ENCODE measurements at places on chromosomes 16 and 17. TPM values are rescaled to one million over a fixed set of nuclear protein-coding genes. Genes with fewer than 3 reads are reported as not detected.
A peak's percentile ranks its signal among the peaks of the same experiment; 100 is the strongest.

The C17orf78 gene
- not detected for total RNA-seq

The CDH11 gene
- total RNA-seq: 0.33 TPM

- H3K27ac ChIP-seq: no peak overlapping the region
- peaks cover 12% of the 10 kb centered on the region for H3K36me3 ChIP-seq
- H3K27me3 ChIP-seq: no peaks in the 10 kb centered on the region
- no peak for DNase-seq
- no peak overlapping the region for H3K4me3 ChIP-seq
These were observed 145.2 kb downstream of the CLEC16A start for GRCh38 chr16:11089504-11090124.

DNA sequence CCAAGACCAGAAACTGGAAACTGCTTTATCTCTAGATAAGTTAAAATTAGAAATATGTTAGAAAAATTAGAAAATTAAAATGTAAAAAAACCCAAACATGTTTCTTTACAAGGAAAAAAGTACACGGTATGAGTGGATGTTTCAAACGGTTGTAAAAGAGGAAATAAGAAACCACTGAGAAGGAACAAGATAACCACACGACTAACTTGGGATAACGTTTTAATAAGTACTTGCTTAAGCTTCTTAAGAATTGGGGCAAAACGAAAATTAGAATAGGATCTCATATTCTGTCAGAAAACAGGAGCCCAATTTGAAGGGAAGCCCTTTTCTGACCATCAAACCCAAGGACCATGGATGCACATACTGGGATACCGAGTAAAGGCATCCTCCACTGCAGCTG lies 31.0 kb downstream of the MBTPS1 start:
- peaks cover 81% of the 10 kb centered on the region for H3K36me3 ChIP-seq
- no peak overlapping the region for H3K4me3 ChIP-seq
- no peak overlapping the region for H3K27ac ChIP-seq
- no peaks in the 10 kb centered on the region for H3K27me3 ChIP-seq
- no peak for DNase-seq

- H3K27ac ChIP-seq: no peak overlapping the region
- peaks cover 81% of the 10 kb centered on the region for H3K27me3 ChIP-seq
- peaks cover 5% of the 10 kb centered on the region for H3K36me3 ChIP-seq
- no peak for DNase-seq
- no peaks in the 10 kb centered on the region for H3K4me1 ChIP-seq
These were observed 12.8 kb upstream of the NGFR start for GRCh38 chr17:49482144-49482817.

GRCh38 chr16:1592446-1592845 lies 19.4 kb downstream of the IFT140 start:
- no peaks in the 10 kb centered on the region for H3K4me1 ChIP-seq
- peaks cover 34% of the 10 kb centered on the region for H3K36me3 ChIP-seq
- DNase-seq: no peak
- no peak overlapping the region for H3K4me3 ChIP-seq
- no peak overlapping the region for H3K27ac ChIP-seq

The GRN gene
- 144 TPM for total RNA-seq

DNA sequence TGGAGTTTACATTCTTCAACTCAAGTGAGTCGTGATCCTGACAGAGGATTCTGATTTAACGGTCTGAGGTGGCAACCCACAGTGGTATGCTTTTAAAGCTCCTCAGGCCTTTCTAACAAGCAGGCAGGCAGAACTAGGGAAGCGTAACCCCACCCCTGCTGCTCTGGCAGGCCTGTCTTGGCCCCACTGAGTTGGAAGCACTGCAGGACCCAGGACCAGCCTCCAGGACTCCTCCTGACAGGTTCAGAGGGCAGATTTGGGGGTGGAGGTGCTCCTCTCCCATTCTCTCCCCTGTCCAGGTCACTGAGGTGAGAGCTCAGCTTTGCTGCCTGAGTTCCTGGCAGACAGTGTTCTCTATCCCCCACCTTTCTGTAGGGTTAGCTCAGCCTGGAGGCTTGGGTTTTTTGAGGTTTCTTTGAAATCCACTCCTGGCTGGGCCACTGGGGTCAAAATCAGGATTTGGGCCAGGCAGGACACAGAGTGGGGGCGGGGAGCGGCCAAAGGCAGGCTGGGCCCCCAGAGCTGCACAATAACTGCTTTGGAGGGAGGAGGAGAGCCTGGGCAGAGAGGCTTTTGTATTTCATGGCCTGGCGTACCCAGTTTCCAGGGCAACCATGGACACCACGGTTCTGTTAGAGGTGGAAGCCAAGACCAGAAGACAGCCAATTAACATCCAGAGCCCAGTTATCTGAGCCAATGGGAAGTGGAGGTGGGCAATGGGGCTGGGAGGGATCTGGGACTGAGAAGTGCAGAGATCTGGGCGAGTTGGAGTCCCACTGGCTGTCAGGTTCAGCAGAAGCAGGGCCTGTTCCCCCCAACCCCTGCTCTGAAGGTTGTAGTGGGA lies 9.5 kb downstream of the MRPL27 start:
- H3K4me1 ChIP-seq: peaks cover 7% of the 10 kb centered on the region
- DNase-seq: no peak
- H3K4me3 ChIP-seq: no peak overlapping the region
- H3K36me3 ChIP-seq: peaks cover 31% of the 10 kb centered on the region
- H3K27ac ChIP-seq: no peak overlapping the region

DNA sequence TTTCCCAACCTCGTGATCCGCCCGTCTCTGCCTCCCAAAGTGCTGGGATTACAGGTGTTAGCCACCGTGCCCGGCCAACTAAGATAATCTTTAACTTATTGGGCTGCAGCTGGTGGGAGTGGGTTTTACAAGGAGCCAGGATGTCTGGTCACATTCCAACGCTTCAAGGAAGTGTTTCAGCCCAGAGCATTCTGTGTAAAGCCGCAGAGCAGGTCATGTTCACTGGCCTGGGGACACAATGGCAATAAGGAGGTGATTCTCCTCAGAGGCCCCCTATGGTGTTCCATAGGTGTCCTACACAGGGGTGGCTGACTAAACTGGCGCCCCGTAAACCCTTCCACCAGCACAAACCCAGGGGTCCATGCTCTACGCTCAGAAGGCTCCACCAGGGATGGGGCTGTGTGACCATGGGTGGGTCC lies 1.2 kb downstream of the QPRT start:
- no peak overlapping the region for H3K27ac ChIP-seq
- no peaks in the 10 kb centered on the region for H3K27me3 ChIP-seq
- H3K36me3 ChIP-seq: no peaks in the 10 kb centered on the region
- no peak overlapping the region for H3K4me3 ChIP-seq
- no peak for DNase-seq

- no peaks in the 10 kb centered on the region for H3K4me1 ChIP-seq
- DNase-seq: no peak
- H3K27me3 ChIP-seq: no peaks in the 10 kb centered on the region
- no peak overlapping the region for H3K27ac ChIP-seq
- H3K4me3 ChIP-seq: no peak overlapping the region
These were observed 4.6 kb upstream of the NACA2 start for GRCh38 chr17:61595418-61596186.

GRCh38 chr16:8581831-8582580 lies 8.3 kb downstream of the TMEM114 start:
- H3K4me1 ChIP-seq: no peaks in the 10 kb centered on the region
- H3K27me3 ChIP-seq: peaks cover under 1% of the 10 kb centered on the region
- no peak overlapping the region for H3K27ac ChIP-seq
- DNase-seq: no peak

- H3K4me3 ChIP-seq: peak within 1 kb of the TSS; percentile 72
- peaks cover 34% of the 10 kb centered on the region for H3K4me1 ChIP-seq
- no peak within 1 kb of the TSS for H3K27ac ChIP-seq
- peak; percentile 37 for DNase-seq
- no peaks in the 10 kb centered on the region for H3K36me3 ChIP-seq
These were observed at the start of gene PLLP for GRCh38 chr16:57284209-57284951. TSS of gene PLLP (minus strand) at chr16:57284672. CDS start at chr16:57284540, 132 bp downstream.

- H3K27ac ChIP-seq: peak overlapping the region; percentile 46
- no peaks in the 10 kb centered on the region for H3K27me3 ChIP-seq
- no peaks in the 10 kb centered on the region for H3K4me1 ChIP-seq
- no peak for DNase-seq
- H3K36me3 ChIP-seq: peaks cover 73% of the 10 kb centered on the region
These were observed 30.0 kb downstream of the PSME3IP1 start for GRCh38 chr16:57155702-57156350.

- peaks cover 23% of the 10 kb centered on the region for H3K4me1 ChIP-seq
- no peak overlapping the region for H3K27ac ChIP-seq
- DNase-seq: no peak
These were observed 157.0 kb downstream of the C16orf95 start for GRCh38 chr16:87160234-87160636.

The ZNF423 gene
- not detected for total RNA-seq

DNA sequence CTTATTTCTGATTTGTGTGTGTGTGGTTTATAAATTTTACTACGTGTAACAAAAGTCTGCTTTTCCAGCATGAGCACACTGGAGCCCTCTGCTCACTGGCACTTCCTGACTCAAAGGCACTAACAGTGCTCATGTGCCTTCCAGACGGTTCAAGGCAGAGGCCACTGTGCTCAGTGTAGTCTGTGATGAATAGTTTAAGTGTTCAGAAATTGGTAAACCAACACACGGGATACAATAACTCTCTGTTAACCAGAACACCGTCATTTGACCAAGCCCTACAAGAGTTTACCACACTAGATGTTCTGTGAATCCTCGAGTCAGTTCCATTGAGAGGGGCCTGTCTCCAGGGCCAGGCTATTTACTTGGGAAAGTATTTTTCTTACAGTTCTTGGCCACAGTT lies 191.9 kb downstream of the MRTFB start:
- no peak overlapping the region for H3K27ac ChIP-seq
- no peak overlapping the region for H3K4me3 ChIP-seq
- no peak for DNase-seq
- H3K27me3 ChIP-seq: no peaks in the 10 kb centered on the region
- peaks cover 57% of the 10 kb centered on the region for H3K36me3 ChIP-seq

The ASPA gene
- 0.54 TPM for total RNA-seq

The HBA1 gene
- 2.2 TPM for total RNA-seq

The MAF gene
- 0.47 TPM for total RNA-seq

DNA sequence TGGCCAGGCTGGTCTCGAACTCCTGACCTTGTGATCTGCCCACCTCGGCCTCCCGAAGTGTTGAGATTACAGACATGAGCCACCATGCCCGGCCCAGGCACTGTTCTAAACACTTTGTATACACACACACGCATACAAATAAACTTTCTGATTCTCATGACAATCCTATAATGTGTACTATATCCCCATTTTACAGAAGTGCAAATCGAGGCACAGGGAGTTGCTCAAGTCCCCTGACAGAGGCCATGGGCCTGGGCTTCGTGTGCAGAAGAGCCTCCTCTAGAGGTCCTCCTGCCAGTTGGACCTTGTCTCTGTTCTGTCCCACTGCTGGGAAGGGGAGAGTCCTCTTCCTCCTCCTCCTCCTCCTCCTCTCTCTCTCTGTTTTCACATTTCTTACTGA lies 9.9 kb upstream of the GPRC5B start:
- H3K4me3 ChIP-seq: no peak overlapping the region
- H3K4me1 ChIP-seq: no peaks in the 10 kb centered on the region
- no peak for DNase-seq
- no peaks in the 10 kb centered on the region for H3K27me3 ChIP-seq
- H3K36me3 ChIP-seq: peaks cover 7% of the 10 kb centered on the region

DNA sequence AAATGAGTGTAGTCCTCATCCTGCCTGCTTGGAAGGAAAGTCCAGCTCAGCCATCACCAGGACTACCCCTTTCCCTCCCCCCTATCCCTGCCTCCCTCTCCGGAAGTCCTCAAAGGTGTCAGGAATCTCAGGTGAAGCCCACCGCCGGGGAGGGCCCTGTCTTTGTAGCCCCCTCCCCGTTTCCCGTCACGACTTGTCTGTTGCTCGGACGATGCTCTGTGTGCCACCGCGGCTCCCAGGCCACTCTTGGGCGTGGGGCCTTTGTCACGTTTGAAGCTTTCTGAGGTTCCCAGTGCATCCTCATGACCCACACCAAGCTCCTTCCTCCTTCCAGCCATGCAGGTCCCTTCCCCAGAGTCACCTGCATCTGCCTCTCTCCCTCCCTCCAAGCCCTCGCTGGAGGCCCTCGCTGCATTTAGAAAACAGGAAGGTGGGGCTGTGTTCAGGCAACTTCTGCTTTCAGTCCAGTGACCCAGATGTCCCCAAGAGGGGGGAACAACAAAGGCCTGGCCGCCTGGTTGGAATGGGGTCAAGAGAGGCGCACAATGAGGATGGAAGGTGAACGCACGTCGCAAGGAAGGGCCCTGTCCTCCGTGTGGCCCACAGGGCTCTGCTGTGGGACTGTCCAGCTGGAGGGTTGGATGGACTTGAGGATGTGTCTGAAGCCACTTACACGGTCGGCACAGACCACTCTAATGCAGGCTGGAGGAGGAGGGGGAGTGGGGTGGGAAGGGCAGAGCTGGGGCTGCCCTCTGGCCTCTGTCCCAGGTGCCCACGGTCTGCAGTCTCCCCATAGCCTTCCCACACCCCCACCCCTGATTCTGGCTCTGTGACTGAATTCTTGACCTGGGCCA lies 59.9 kb downstream of the OR1D5 start:
- DNase-seq: no peak
- H3K27me3 ChIP-seq: no peaks in the 10 kb centered on the region
- H3K4me3 ChIP-seq: peak overlapping the region; percentile 50

The COQ9 gene
- total RNA-seq: 72.5 TPM

- H3K4me3 ChIP-seq: no peak overlapping the region
- no peaks in the 10 kb centered on the region for H3K27me3 ChIP-seq
- peaks cover 24% of the 10 kb centered on the region for H3K36me3 ChIP-seq
- DNase-seq: no peak
These were observed 5.3 kb downstream of the DUSP14 start for GRCh38 chr17:37494971-37495370.

DNA sequence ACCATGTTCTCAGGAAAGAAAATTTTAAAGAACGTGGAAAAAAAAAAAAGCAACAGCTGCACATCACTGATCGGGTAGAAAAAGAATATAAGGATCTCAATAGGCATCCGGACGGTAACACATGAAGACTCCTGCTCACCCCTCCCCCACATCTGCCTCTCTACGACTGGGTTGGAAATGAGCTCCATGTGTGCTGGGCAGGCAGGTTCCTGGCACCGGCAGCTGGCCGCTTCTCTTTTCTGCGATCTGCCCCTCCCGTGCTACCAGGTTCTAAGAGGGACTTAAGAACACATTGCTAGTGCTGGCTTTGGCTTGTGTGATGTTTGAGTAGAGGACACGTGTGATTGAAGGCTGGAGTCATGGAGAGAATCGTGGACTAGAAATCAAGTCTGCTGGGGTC lies 115.5 kb downstream of the AATF start:
- peaks cover 12% of the 10 kb centered on the region for H3K27me3 ChIP-seq
- H3K4me1 ChIP-seq: peaks cover 15% of the 10 kb centered on the region
- no peak for DNase-seq
- no peak overlapping the region for H3K27ac ChIP-seq
- H3K36me3 ChIP-seq: no peaks in the 10 kb centered on the region

The CDH15 gene
- not detected for total RNA-seq

The CLEC16A gene
- 32.4 TPM for total RNA-seq

The INCA1 gene
- 0.44 TPM for total RNA-seq

The CCL8 gene
- not detected for total RNA-seq

The TBC1D16 gene
- 21.1 TPM for total RNA-seq

- H3K4me1 ChIP-seq: peaks cover 18% of the 10 kb centered on the region
- H3K36me3 ChIP-seq: peaks cover 34% of the 10 kb centered on the region
- DNase-seq: peak; percentile 51
- H3K27ac ChIP-seq: no peak overlapping the region
- H3K27me3 ChIP-seq: no peaks in the 10 kb centered on the region
These were observed 53.0 kb downstream of the N4BP1 start for GRCh38 chr16:48556913-48557351.

Data from MCF 10A (cell line).